ENCODE measurements at places on chromosomes 12 and 14. TPM values are rescaled to one million over a fixed set of nuclear protein-coding genes. Genes with fewer than 3 reads are reported as not detected.

POTEM gene
- not detected for polyA plus RNA-seq

ANO2 gene
- polyA plus RNA-seq, result 5.2 TPM

NYNRIN gene
- polyA plus RNA-seq, result 56.4 TPM

CD69 gene
- 1.3 TPM for polyA plus RNA-seq

TAS2R50 gene
- 0.09 TPM for polyA plus RNA-seq

GPR33 gene
- polyA plus RNA-seq, result not detected

TMEM119 gene
- 16.7 TPM for polyA plus RNA-seq

SFSWAP gene
- polyA plus RNA-seq, result 55.2 TPM

CMA1 gene
- 0.56 TPM for polyA plus RNA-seq

LRRK2 gene
- polyA plus RNA-seq, result 23.0 TPM

PLEK2 gene
- polyA plus RNA-seq, result 2.2 TPM

TCL1B gene
- not detected for polyA plus RNA-seq

ANKRD33 gene
- 0.53 TPM for polyA plus RNA-seq

INSM2 gene
- polyA plus RNA-seq, result not detected

ESRRB gene
- polyA plus RNA-seq, result 7.8 TPM

ABHD4 gene
- 56.9 TPM for polyA plus RNA-seq

CD4 gene
- polyA plus RNA-seq, result 33.1 TPM

DBX2 gene
- 0.10 TPM for polyA plus RNA-seq

PARP11 gene
- 15.8 TPM for polyA plus RNA-seq

ACSM4 gene
- polyA plus RNA-seq, result not detected

RIPK3 gene
- polyA plus RNA-seq, result 3.8 TPM

OVCH1 gene
- 0.61 TPM for polyA plus RNA-seq

EAPP gene
- polyA plus RNA-seq, result 69.9 TPM

KLRC3 gene
- 0.25 TPM for polyA plus RNA-seq

AMN gene
- 50.0 TPM for polyA plus RNA-seq

GLS2 gene
- 1.5 TPM for polyA plus RNA-seq

ENO2 gene
- polyA plus RNA-seq, result 17.2 TPM

MIPOL1 gene
- polyA plus RNA-seq, result 10.9 TPM

KNTC1 gene
- polyA plus RNA-seq, result 55.1 TPM

CEP128 gene
- 6.4 TPM for polyA plus RNA-seq

All from renal pelvis (tissue), 12 donors.